ENCODE measurements at places on chromosomes 3 and 15. TPM values are rescaled to one million over a fixed set of nuclear protein-coding genes. Genes with fewer than 3 reads are reported as not detected.

Gene GPR62
- not detected for total RNA-seq

GRCh38 chr3:127222163-127222562, 29.2 kb downstream of the PRR23E start:
- no peak overlapping the region for H3K4me3 ChIP-seq
- H3K4me1 ChIP-seq: peaks cover 6% of the 10 kb centered on the region
- H3K27ac ChIP-seq: no peak overlapping the region
- H3K36me3 ChIP-seq: no peaks in the 10 kb centered on the region

DNA sequence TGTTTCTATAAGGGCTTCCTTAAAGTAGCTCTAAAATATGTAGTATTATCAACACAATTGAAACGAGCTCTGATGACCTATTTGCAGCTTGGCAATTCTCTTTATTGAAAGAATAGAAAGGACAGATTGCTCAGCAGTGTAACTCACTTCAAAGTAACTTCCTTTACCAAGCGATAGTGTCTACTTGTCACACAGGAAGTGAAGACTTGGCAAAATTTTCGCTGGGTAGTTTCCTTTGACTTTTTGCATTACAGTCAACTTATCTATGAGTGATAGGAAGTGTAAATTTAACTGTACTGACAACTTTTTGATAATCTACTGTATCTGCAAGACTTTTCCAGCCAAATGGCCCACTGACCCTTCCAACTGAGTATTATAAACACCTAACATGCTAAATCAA, 22.8 kb downstream of the SLC9A9 start:
- H3K27ac ChIP-seq: no peak overlapping the region
- H3K4me3 ChIP-seq: no peak overlapping the region
- no peaks in the 10 kb centered on the region for H3K4me1 ChIP-seq
- DNase-seq: no peak
- 0 out of 2 replicates have a peak, but pooled peaks cover 3% of the 10 kb centered on the region for H3K27me3 ChIP-seq
- no peaks in the 10 kb centered on the region for H3K36me3 ChIP-seq

- DNase-seq: no peak
- no peak overlapping the region for H3K27ac ChIP-seq
- no peaks in the 10 kb centered on the region for H3K27me3 ChIP-seq
- no peak overlapping the region for H3K4me3 ChIP-seq
- no peaks in the 10 kb centered on the region for H3K36me3 ChIP-seq
- no peaks in the 10 kb centered on the region for H3K4me1 ChIP-seq
These were observed 302.2 kb downstream of the NAALADL2 start for GRCh38 chr3:175161291-175161690.

DNA sequence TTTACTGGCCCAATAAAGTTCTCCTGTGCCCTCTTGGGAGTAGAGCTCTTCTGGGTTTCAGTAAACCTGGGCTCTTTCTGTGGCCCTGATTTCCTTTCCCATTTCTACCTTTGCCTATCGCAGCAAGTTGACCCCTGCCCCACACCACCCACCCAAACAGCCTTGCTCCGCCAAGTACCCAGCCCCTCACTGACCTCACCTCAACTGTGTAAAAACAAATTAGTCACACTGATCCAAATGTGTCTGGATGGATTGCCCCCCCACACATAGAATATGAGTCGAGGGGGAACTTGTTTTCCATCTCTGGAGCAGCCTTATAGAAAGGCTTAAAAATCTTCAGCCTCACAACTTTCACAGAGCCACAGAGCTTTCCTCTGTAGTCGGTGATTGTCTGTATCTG, 28.6 kb upstream of the VEPH1 start:
- peak overlapping the region; percentile 4 for H3K4me3 ChIP-seq
- peak overlapping the region; percentile 34 for H3K27ac ChIP-seq
- no peaks in the 10 kb centered on the region for H3K36me3 ChIP-seq

- no peaks in the 10 kb centered on the region for H3K4me1 ChIP-seq
- no peaks in the 10 kb centered on the region for H3K36me3 ChIP-seq
- no peaks in the 10 kb centered on the region for H3K27me3 ChIP-seq
- no peak overlapping the region for H3K27ac ChIP-seq
These were observed 4.6 kb upstream of the KCTD6 start for GRCh38 chr3:58487140-58487886.

DNA sequence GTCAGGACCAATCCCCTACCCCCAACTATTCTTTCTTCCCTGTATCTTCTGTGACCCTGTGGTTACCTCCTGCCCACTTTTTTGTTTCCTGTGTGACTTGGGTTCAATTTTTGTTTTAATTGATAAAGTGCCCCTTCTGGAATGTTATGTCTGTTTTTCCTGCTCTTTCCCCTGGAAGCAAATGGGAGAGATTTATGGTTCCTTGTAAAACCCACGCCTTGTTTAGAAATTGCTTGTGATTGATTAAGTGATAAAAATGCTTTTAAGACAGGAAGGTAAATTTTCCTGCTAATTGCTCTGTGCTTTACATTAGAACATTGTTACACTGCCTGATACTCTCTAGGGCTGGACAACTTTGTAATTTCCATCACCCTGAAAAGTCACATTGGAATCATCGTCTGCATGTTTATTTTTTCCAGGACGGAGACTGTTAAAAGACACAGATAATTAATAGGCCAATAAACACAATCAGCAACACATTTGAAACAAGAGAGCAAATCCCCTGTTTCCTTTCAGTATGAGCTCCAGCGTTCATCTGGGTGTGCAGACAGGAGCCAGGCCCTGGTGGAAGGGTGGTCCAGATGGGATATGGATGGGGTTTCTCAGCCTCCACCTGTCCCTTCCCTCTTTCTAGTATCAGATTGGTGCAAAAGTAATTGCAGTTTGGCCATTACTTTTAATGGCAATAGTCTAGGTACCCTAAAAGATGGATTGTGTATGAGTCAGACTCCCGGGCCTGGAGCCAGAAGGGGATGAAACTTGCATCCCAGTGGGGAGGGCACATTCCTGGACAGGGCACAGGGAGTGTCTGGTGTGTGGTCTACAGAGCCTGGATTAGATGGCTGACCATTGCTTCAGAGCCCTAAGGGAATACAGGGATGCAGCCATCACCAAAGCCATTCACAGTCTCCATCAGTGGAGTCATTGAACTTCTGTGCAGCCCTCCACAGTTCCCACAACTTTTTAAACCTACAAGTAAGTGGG, 58.1 kb upstream of the AGBL1 start:
- peaks cover 12% of the 10 kb centered on the region for H3K4me1 ChIP-seq
- no peak overlapping the region for H3K27ac ChIP-seq
- H3K36me3 ChIP-seq: no peaks in the 10 kb centered on the region
- no peak overlapping the region for H3K4me3 ChIP-seq
- H3K27me3 ChIP-seq: no peaks in the 10 kb centered on the region
- DNase-seq: peak; percentile 67

- H3K27me3 ChIP-seq: peaks cover 8% of the 10 kb centered on the region
- H3K4me1 ChIP-seq: peaks cover 10% of the 10 kb centered on the region
- H3K36me3 ChIP-seq: no peaks in the 10 kb centered on the region
- DNase-seq: no peak
- no peak overlapping the region for H3K4me3 ChIP-seq
These were observed 2.9 kb downstream of the TMOD2 start for GRCh38 chr15:51754267-51754666.

Measured in SJCRH30 (cell line).